Bronchial epithelial cell (primary cell): ENCODE measurements at places on chromosomes 6 and 20.
A peak's percentile ranks its signal among the peaks of the same experiment; 100 is the strongest.

DNA sequence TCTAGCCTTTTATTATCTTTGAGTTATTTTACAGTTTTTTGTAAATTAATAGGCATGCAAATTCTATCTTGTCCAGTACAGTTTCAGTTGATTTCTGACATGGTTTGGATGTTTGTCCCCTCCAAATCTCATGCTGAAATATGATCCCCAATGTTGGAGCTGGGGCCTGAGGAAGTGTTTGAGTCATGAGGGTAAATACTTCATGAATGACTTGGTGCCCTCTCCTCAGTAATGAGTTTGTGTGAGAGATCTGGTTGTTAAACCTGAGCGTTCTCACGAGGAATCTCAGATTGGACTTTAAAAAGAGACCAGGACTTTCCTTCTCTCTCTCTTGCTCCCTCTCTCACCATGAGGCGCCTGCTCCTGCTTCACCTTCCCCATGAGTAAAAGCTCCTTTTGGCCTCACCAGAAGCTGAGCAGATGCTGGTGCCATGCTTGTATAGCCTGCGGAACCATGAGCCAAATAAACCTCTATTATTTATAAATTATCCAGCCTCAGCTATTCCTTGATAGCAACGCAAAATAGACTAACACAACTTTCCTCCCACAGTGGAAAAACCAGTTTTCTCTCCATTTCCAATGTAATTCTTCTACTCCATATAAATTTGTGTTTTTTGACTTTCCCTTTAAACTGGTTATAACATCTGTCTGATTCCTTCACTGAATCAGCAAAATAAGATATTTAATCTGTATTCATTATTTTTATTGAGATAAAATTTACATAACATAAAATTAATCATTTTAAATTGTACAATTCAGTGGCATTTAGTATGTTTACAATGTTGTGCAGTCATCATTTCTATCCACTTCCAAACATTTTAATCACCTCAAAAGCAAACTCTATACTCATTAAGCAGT lies 78.7 kb upstream of the PRSS16 start:
- DNase-seq: peak; percentile 76

DNA sequence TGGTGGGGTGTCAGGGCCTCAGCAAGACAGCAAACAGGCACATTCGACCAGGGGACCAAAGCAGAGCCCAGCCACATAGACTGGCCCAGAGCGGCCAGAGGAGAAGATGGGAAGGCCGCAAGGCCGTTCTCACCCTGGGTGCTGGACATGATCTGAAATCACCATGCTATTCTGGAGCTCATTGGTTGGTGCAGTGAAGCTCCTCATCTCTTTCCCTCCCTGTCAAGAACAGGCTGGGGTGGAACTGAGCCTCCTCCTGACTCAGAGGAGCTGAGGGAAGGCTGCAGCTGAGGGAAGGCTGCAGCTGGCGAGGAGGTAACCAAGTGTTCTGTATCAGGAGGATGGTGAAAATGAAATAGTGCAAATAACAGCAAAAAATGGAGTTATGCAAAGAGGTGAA lies 80.0 kb downstream of the AKAP7 start:
- no peak for DNase-seq

- no peak for DNase-seq
These were observed 73.1 kb upstream of the RIPOR2 start for GRCh38 chr6:25008707-25009392.

DNA sequence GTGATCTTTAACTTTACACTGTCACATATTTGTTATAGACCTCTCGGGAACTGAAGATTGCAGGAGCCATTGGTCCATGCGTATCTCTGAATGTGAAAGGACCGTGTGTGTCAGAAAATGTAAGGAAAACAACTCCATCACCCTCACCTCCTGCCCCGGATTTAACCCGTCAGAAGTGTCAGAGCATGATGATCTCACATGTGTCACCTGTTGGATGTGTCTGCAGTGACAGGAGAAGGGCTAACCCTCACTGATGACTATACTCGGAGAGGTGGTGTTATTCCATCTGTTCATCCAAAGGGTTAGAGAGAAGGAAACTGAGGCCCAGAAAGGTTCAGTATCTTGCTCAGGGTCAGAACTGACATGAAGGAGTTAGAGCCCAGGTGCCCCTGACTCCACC lies 24.9 kb downstream of the SEC23B start:
- DNase-seq: no peak

DNA sequence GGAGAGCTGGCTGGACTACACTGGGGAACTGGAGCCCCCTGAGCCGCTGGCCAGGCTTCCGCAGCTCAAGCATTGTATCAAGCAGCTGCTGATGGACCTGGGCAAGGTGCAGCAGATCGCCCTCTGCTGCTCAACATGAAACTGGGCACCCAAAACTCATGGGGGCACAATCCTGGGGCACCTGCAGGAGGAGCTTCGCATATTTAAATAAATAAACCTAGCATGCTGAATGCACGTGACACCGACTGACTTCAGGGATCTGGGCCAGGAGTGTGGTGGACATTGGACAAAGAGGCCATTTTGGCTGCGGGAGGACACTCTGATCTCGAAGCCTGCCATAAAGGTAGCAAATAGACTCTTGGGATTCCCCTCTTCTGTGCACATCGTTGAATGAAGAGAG lies 6.8 kb downstream of the SCAND1 start:
- peak; percentile 31 for DNase-seq

DNA sequence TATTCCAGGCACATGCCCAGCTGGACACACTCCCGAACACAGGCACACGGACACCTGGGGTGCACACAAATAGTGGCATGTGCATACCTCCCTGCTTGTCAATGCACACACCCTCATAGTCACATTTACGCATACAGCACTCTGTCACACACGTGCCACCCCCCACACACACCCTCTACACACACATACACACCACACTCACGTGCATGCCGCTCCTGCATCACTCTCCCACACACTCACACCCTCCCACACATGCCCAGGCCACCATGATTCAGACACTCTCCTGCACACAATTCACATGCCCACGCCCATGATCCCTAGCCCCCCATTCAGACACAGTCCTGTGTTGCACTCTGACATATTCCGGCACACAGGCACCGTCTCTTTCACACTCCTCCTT lies 13.0 kb downstream of the SIRPA start:
- DNase-seq: no peak

- no peak for DNase-seq
These were observed 106.6 kb upstream of the SNX9 start for GRCh38 chr6:157716251-157716995.

DNA sequence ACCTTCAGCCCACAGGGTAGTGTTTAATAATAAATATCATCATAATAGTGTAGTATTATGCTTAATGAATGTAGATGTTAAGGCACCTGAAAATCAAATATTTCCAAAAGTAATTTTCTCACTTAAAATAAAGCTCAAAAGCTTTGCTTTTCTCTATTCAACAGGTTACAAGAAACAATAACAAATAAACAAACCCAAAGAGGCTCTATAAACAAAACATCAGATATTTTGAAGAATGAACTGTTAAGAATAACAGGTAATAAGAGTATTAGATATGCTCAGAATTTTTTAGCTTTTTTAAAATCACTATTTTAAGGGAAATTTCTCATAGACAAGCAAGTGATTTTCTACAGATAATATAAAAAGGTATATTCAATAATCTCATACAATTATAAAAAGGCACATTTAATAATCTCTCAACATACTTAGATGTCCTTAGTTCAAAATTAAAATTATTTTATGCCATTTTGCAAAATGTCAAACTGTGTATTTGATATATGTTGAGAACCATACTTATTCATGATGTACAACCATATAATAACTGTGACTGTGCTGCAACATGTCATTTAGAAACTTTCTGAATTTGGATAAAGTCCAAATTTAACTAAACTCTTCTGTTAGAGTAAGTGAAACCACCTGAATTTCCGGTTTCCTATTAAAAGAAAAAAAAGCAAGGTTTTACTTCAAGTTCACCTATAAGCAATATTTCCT lies 35.8 kb downstream of the PHIP start:
- DNase-seq: peak; percentile 18

DNA sequence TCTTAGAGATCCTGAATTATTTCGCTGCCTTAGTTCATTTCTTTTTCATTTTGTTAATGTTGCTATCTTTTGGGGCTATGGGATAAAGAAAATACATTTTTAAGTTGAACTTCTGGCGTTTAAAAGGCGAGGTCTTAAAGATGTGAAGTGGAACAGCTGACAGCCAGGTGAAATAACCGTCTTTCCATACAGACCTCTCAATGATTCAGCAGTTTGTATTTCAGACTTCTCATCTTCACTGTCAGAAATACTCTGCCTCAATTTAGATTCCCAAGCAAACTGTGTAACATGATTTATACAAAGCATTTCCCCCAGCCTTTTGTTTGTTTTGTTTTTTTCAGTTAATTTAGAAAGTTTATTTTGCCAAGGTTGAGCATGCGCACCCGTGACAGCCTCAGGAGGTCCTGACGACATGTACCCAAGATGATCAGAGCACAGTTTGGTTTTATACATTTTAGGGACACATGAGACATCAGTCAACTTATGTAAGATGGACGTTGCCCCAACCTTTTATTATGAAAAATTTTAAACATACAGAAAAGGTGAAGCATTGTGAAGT lies 40.0 kb downstream of the SLC9A8 start:
- DNase-seq: no peak

GRCh38 chr20:53768329-53768728 lies 174.7 kb upstream of the ZNF217 start:
- no peak for DNase-seq

GRCh38 chr6:78157606-78158005 lies 504.8 kb downstream of the MEI4 start:
- DNase-seq: no peak

- peak; percentile 52 for DNase-seq
These were observed 6.6 kb downstream of the TDP2 start for GRCh38 chr6:24660105-24660504.

DNA sequence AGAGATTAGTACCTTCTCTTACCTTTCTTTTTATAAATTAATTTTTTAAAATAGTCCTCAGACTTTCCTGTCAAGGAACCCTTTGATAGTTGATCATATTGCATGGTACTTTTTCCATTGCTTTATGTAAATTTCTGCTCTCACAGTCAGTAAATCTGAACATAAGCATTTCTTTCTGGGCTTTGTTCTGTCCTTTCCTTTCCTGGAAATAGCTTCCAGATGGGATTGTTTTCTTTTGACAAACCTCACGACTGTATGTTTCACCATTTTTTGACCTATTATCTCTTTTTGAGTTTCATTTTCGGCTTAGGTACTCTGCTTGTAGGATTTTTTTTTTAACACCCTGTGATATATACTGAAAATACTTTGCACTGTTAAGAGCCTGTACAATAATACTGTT lies 32.6 kb downstream of the UTRN start:
- no peak for DNase-seq
